ENCODE measurements at places on chromosomes 11 and 22.
A peak's percentile ranks its signal among the peaks of the same experiment; 100 is the strongest.

DNA sequence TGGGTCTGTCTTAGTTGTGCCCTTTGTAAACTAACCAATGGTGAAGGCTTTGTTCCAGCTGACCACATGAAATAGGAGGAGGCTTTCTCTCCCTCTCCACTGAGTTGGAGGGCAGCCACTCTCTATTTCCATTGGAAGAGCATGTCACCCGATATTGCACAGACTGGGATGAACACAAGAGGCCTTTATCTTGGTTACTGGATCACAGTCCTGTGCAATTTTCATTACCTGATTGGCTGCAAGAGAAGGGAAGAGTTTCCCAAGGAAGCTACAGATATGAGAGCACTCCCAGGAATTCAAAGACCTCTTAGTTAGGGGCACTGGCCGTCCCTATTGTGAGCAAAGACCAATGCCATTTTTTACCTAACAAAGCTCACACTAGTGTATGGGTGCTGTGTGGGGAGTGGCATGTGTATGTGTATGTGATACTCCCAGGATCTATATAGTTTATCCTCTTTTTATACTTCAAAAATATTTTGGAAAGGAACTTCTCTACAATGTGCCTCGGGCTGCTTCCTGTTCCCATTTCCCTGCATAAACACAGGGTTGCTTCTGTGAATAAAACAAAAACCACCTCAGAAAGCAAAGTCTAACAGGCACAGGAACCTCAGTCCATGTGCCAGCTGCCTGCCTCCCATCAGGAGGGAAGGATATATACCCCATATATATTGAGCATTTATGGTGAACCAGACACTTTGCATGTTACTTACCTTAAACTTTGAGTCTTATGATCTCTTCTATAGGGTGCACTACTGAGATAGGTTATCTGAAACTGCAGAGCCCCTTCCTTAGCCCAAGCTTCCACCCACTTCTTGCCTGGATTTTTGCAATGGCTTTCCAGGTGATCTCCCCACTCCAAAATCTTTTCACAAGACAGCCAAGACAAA lies 126.5 kb downstream of the RASSF10 start:
- no peak for DNase-seq

GRCh38 chr11:119152043-119152442 lies 3.2 kb downstream of the ABCG4 start:
- no peak for DNase-seq

- no peak for DNase-seq
These were observed 460.9 kb upstream of the KIRREL3 start for GRCh38 chr11:127461241-127462064.

GRCh38 chr11:37199082-37199481 lies 601.0 kb upstream of the RAG2 start:
- no peak for DNase-seq

- no peak for DNase-seq
These were observed 76.1 kb downstream of the PRR5L start for GRCh38 chr11:36372101-36372771.

DNA sequence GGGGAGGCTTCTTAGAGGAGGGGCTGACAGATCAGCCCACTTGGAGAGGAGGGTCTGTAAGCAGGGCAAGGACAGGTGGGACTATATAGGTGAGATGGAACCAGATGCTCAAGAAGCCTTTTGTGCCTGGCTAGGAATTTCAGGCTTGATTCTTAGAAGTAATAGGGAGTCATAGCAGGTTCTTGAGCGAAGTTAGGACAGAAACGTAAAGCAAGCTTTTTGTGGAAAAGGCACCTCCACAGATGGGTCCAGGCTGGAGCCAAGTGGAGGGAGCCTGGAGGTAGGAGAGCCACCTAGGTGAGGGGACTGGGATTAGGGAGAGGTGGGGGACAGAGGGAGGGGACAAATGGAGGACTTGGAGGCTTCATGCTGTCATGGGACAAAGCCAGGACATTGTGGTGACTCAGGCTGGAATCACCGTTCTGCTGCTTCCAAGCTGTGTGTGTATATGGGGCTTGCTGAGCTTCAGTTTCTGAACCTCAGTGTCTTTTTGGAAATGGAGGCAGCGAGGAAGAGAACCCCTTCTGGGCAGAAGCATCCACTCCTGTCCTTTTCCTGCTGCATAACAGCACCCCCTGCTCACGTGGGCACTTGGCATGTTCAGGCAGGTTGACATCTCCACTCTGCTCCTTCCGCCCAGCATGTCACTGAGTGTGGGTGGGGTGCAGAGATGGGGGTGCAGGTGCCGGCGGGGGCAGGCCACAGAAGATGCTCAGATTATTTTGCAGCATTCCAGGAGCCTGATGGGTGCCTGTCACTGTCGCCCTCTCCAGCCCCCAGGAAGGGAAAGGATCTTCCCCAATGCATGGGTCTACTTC lies 58.0 kb downstream of the MCM5 start:
- DNase-seq = no peak

DNA sequence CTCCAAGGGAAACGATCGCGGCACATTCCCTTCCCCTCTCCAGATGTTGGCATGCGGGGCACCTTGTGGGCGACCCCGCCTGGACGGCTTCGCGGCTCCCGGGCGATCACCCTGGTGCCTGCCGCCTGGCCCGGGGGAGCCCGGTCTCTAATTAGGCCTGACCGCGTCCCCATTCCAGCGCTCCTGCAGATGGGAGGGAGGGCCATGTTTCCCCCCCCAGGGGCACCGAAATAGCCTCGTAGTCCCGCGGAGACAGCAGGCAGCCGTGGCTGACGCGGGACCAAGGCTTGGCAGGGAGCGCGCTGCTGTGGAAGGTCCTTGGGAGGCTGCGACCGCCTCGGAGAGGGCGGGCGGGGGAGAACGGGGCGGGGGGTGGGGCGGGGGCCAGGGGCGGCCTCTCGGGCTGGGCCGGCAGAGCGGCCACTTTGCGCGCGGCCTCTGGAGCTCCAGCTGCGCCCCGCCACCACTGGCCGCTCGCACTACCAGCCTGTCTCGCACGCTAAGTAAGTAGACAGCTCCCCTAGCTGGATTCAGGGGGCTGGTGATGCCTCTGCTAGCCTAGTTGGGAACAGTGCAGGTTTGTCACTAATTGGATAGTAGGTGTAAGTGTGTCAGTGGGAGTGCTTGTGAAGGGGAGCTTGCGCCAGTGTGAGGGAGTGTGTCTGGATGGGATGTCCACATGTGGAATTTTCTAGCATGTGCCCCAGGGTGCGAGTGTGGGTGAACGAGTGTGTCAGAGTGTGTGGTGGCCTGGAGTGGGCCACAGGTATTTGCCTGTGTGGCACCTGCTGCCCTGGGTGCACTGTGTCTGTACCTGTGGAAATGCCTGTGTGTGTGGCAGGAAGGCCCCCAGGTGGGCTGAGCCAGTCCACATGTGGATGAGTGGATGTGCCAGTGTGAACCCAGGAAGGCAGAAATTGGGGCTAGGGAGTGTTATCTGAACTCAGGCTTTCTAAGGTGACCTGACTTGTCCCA lies at the start of gene INSC:
Gene INSC, plus strand, starts transcription at position 423 of the 975 bp plus-strand sequence. CDS start 34,252 bp downstream, outside the sequence.
- no peak for DNase-seq

- no peak for DNase-seq
These were observed 5.0 kb upstream of the UVRAG start for GRCh38 chr11:75809991-75810390.

GRCh38 chr11:115920841-115921480 lies 416.7 kb upstream of the CADM1 start:
- DNase-seq = no peak

- DNase-seq = peak; percentile 54
These were observed 43.9 kb downstream of the BIRC2 start for GRCh38 chr11:102390667-102391465.

DNA sequence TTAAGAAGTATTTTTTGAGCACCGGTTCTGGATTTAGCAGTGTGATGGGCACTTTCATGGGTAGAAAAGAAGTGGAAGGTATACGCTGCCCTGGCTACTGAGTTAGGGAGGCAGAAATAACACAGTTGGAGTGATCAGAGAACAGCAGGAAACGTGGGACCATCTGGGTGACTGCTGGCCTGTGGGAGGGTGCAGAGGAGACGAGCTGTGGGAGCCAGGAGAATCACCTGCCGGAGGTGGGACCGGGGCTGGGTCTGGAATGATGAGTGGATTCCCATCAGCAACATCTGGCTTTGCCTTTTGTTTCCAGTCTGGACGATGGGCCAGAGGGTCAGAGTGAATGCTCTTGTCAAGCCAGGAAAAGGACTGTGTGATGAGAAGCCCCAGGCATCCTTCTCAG lies 66.5 kb downstream of the BARX2 start:
- no peak for DNase-seq

DNA sequence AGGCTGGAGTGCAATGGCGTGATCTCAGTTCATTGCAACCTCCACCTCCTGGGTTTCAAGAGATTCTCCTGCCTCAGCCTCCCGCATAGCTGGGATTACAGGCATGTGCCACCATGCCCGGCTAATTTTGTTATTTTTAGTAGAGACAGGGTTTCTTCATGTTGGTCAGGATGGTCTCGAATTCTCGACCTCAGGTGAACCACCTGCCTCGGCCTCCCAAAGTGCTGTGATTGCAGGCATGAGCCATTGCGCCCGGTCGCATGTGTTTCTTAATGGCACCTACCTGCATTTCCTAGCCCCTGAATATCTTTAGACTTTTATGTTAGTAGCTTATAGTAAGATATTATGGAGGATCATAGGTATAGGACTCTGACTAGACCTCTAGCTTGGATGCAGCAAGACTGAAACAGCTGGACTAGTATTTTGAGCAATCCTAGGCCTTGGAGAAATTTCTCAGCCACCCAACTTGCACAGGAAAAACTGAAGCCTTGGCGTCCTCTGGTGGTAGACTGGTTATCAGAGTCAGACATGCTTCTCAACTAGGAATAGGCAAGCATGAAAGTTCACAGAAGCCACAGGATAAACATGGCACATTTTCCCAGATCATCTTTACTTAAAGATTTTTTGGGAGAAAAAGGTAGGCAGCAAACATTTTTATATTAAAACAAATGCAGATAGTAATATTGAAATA lies 22.7 kb upstream of the C1QTNF4 start:
- DNase-seq = no peak

GRCh38 chr11:34314936-34315335 lies 42.9 kb downstream of the ABTB2 start:
- DNase-seq = no peak

DNA sequence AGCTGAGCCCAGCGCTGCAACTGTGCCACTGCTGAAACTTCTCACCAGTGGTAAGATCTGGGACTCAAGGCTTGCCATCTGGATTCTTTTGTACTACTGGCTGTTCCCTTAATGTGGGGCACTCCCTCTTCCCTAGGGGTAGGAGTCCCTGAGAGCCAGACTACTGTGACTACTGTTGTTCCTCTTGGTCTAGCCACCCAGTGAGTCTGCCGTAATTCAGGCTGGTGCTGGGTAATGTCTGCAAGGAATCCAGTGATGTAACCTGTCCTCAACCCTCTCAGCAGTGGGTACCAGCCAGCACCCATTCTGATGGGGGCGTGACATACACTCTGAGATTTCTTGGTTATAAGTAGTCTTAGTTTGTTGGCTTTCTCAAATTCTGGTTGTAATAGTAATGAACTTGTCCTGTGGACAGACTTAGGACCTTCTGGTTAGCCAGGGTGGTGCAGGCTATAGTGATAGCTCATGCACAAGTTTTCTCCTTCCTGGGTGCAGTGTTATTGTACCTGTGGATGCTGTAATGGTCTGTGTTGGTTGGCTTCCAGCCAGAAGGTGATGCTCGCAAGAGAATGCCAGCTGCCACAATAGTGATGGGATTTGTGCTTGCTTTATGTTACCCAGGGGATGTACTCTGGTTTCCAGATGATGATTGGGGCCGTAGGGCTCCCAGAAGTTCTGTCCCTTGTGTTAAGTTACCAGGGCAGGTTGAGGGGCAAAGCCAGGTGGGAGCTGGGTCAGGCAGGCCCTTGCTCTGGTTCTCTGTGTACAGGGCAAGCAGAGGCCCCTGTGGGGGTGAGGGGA lies 65.5 kb downstream of the ARHGAP42 start:
- DNase-seq = no peak

- no peak for DNase-seq
These were observed 39.7 kb upstream of the PANX1 start for GRCh38 chr11:94088906-94089305.

DNA sequence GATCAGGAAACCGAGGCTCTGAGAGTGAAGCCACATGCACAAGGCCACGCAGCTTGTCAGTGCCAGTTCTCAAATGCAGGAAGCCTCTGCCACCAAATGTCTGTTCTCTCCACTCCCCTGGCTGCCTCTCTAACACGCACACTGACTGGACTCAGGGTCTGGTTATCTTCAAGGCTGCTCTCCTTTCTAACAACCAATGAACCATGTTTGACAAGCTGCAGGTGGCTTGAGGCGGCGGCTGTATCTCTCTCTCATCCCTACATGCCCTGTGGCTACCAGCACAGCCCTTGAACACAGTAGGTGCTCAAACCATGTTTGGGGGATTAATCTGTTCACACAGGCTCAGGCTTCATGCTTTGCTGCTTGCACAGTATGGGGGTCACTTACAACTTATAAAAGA lies 23.7 kb downstream of the MFNG start:
- DNase-seq = no peak

DNA sequence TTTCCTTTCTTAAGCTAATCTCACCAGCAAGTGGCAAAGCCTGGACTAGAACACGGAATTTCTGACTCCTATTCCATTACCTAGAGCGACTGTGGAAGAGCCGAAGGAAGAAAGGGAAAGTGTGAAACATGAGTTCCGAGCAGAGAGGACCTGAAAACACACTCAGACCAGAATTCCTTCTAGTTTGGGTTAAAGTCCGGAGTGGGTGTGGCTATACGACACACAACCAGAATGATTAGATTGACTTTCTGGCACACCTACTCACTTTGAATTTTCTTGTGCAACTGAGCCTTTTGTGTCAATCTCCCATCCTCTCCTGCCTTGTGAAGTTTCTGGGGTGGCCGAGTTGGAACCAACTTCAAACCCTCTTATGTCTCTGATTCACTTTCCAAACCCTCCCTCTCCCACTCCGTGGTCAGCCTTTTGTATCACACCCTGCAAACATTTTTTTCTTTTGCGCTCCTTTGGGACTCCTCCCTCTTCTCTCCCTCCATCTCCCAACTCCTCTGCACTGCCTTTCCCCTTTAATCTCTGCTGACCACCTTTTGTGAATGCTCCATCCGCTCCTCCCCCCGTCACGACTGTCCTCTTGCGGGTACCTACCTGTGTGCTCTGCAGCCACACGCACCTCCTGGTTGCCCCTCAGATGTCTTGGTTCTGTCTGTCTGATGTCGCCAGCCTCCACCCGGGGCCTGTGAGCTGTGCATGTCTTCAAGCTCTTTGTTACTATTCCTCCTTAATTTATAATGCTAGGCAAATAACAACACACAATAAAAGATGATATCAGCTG lies 86.3 kb upstream of the BLID start:
- DNase-seq = no peak

GRCh38 chr11:102172127-102172848 lies 62.0 kb downstream of the YAP1 start:
- DNase-seq = no peak

- DNase-seq = no peak
These were observed 48.1 kb upstream of the FGF3 start for GRCh38 chr11:69867076-69868005.
